ENCODE measurements at places on chromosomes 5 and 9. TPM values are rescaled to one million over a fixed set of nuclear protein-coding genes. Genes with fewer than 3 reads are reported as not detected.

The TGFBI gene
- total RNA-seq, result 0.64 TPM

The SPATA31E1 gene
- total RNA-seq, result not detected

The MRPS30 gene
- 51.9 TPM for total RNA-seq

The PHF24 gene
- not detected for total RNA-seq

The POU4F3 gene
- 0.08 TPM for total RNA-seq

DNA sequence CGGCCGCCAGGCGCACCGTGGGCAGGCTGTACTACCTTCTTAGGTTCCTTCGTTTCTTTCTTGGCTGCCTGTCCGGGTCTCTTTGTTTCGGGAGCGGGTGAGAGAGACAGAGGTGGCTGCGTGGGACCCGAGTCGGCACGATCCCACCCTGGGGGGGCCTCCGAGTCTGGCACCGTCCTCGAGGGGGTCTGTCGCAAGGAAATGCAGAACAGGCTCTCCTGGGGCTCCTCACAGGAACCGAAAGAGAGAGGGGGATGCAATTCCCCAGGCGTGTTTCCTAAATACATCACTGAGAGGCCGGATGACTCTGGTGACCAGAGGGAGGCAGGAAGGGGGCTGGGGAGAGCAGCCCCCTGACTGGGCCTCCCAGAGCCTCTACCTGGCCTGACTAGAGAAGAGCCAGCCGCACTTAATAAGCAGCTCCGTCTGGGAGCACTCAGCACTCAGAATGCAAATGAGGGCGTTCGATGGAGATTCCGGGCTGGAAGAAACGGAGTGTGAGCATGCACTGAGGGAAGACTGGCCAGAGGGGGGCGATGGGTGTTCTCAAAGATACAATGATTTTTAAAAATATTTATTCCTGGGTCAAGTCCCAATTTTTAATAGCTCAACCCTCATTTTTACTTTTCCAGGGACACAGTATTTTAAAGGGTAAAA lies 11.7 kb upstream of the INPP5E start:
- DNase-seq, result no peak
- no peak overlapping the region for H3K4me3 ChIP-seq
- peaks cover 31% of the 10 kb centered on the region for H3K36me3 ChIP-seq
- no peak overlapping the region for H3K27ac ChIP-seq
- no peaks in the 10 kb centered on the region for H3K27me3 ChIP-seq

DNA sequence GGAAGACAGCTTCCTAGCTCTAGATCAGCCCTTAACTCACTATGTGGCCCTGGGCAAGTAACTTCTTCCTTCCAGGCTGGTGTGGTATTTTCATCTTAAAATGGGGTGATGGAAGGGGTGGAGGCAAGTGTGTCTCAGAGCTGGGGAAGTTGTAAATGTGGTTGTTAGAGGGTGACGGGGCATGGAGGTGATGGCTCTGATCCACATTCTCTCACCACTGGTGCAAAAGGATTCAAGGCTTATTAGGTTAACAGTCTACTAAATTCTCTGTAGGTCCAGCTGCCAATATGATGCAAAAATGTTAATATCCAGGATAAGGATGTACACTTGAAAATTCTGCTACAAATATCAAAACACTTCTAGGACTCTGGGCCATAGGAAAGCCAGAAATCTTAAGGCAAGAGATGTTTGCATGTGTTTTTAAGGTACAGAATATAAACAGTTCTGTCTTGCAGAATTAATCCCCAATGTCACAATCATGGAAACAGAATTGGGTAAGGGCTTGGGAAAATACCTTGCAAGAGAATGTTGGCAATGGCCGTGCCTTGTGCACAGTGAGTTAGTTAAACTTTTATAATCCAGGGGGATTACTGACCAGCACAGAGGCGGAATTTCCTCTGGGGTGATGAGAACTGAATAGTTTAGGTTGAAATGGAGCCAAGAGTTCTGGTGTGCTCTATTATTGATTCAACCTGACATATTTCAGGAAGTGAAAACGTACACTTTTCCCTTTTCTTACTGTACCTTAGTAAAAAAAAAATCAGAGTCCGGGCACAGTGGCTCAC lies 19.8 kb downstream of the TNFSF15 start:
- H3K27me3 ChIP-seq, result peaks cover 1% of the 10 kb centered on the region
- no peak for DNase-seq
- H3K4me1 ChIP-seq, result no peaks in the 10 kb centered on the region
- H3K4me3 ChIP-seq, result no peak overlapping the region

DNA sequence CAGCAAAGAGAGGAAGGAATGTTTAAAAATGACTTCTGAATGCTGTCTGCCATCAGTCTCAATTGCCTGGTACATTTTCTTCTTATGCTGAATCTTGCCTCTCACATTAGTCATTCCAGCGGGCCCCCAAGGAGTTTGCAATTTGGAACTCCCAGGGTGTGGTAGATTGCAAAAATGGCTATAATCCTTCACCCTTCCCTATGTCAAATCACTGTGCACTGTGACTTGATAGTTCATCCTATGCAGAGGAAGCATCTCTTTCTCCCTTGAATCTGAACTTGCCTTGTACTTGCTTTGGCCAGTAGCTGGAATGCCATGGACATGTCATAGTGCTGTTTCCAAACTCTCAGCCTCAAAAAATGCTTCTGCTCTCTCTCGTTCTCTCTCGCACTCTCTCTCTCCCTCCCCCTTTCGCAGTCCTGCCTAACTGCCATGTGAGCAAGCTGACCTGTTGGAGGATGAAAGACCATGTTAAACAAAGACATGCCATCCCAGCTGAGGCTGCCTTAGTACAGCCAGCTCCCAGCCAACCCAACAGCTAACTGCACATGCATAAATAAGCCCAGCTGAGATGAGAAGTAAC lies 284.0 kb upstream of the TLE4 start:
- DNase-seq, result no peak
- no peak overlapping the region for H3K27ac ChIP-seq
- no peaks in the 10 kb centered on the region for H3K27me3 ChIP-seq
- no peak overlapping the region for H3K4me3 ChIP-seq

DNA sequence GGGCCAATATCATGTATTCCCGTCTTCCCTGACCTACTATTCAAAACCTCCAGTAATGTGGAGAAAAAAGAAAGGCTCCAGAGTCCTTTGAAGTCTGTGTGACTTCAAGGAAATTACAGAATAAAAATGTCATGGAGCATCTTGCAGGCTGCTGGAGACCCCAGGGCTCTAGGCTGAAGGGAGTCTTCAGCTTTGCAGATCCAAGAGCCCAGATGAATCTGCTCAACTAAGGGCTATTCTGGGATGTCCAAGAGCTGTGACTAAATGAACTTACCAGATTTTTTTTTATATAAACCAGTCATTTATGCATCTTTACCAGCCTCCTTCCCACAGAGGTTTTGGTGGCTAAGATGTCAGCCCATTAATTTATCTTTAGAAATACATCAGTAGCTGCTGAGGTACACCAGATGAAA lies 167.3 kb downstream of the MUSK start:
- H3K27me3 ChIP-seq, result no peaks in the 10 kb centered on the region
- H3K4me1 ChIP-seq, result no peaks in the 10 kb centered on the region
- no peak overlapping the region for H3K4me3 ChIP-seq
- H3K36me3 ChIP-seq, result no peaks in the 10 kb centered on the region

DNA sequence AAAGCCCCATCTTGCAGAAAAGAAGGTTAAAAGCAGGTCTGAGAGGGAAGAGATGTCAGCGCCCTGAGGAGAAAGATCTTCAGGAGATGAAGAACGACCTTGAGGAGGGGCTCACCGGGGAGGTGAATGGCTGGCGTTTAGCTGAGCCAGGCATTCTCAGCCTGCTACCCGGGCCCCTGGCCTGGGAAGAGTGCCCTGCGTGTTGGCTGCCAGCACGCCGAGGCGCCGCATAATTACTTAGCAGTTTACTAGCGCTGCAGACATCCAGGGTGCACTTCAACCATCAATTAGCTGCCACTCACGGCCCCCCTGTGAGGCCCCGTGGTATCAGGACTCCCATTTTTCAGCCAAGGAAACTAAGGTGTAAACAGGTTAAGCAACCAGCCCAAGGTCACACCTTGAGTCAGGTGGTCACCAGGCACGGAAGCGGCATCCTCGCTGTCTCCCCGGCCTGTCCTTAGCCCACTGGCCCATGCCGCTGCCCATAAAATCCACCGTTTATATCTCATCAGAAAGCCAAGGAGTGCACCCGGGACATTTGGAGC lies 551.9 kb downstream of the BNC2 start:
- DNase-seq, result no peak
- H3K4me3 ChIP-seq, result no peak overlapping the region
- H3K36me3 ChIP-seq, result no peaks in the 10 kb centered on the region
- H3K27me3 ChIP-seq, result no peaks in the 10 kb centered on the region

DNA sequence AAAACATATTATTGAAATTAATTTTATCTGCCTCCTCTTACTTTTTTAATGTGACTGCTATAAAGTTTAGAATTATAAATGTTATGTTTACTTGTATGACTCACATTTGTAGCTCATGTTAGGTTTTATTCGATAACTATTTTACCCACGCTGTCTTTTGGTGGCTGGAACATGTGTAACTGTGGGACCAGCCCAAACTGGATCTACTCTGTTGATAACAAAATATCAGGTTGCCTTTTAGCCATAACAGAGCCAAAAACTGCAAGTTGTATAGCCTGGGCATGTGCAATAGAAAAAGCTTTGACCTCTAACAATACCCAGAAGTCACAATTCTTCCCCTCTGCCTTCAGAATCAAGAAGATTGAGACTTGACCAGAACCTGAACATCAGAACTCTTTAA lies 356.5 kb downstream of the PRELID2 start:
- no peak overlapping the region for H3K27ac ChIP-seq
- DNase-seq, result no peak
- no peak overlapping the region for H3K4me3 ChIP-seq
- no peaks in the 10 kb centered on the region for H3K4me1 ChIP-seq
- H3K27me3 ChIP-seq, result no peaks in the 10 kb centered on the region

DNA sequence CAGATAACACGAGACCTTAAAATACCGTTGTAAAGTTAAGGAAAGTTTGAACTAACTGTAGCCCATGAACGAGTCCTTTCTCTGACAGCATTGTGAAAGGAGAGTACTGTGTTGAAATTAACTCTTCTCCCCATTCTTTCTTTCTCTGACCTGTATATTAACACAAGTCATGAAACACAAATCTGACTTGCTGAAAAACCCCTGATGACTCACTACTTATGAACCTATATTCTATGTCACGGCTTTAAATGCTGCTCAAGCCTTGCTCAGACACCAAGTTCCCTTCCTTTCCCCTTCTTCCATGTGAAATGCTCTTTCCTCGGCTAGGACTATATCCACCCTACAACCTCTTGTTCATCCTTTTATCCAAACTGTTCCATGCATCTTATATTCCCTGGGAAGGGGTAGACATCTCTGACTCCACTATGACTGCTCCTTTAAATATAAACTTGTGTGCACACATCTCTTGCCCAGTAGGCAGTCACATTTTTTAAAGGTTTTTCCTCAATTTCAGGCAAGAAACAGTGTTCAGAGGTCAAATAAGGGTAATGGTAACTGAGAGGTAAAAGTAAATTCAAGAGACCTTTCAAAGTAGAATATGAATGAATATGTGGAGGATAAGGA lies 142.9 kb downstream of the NFIB start:
- DNase-seq, result no peak
- no peaks in the 10 kb centered on the region for H3K4me1 ChIP-seq
- no peaks in the 10 kb centered on the region for H3K27me3 ChIP-seq
- no peak overlapping the region for H3K4me3 ChIP-seq

GRCh38 chr9:33850677-33851076 lies 33.7 kb downstream of the UBE2R2 start:
- H3K27me3 ChIP-seq, result no peaks in the 10 kb centered on the region
- no peak overlapping the region for H3K27ac ChIP-seq
- no peaks in the 10 kb centered on the region for H3K4me1 ChIP-seq
